ENCODE measurements at places on chromosomes 4 and X.

DNA sequence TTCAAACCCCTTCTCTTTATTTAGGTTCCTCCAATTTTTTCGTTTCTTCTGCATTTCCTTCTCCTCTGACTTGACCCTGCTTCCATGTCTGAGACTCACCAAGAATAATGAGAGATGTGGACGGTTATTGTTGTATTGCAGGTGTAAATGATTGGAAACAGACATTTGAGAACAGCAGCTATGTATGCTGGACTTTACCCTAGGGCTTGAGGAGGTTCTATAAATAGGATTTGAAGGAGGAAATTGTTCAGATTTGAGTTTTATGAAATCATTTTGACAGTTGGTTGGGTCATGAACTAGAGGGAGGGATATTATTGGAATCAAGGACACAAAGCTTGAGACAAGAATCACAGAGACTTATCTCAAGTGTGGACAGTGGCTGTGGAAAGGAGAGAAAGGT is 614.6 kb upstream of the CPEB2 start:
- no peaks in the 10 kb centered on the region for H3K36me3 ChIP-seq
- no peaks in the 10 kb centered on the region for H3K4me1 ChIP-seq
- H3K4me3 ChIP-seq: no peak overlapping the region
- DNase-seq: no peak

GRCh38 chr4:77084019-77084639 is 8.3 kb upstream of the CCNI start:
- DNase-seq: no peak
- no peaks in the 10 kb centered on the region for H3K27me3 ChIP-seq
- no peak overlapping the region for H3K4me3 ChIP-seq
- no peak overlapping the region for H3K27ac ChIP-seq

- no peak for DNase-seq
- no peaks in the 10 kb centered on the region for H3K36me3 ChIP-seq
- H3K4me3 ChIP-seq: no peak overlapping the region
- H3K27ac ChIP-seq: no peak overlapping the region
- no peaks in the 10 kb centered on the region for H3K4me1 ChIP-seq
These were observed 17.0 kb upstream of the SRD5A3 start for GRCh38 chr4:55329012-55329411.

DNA sequence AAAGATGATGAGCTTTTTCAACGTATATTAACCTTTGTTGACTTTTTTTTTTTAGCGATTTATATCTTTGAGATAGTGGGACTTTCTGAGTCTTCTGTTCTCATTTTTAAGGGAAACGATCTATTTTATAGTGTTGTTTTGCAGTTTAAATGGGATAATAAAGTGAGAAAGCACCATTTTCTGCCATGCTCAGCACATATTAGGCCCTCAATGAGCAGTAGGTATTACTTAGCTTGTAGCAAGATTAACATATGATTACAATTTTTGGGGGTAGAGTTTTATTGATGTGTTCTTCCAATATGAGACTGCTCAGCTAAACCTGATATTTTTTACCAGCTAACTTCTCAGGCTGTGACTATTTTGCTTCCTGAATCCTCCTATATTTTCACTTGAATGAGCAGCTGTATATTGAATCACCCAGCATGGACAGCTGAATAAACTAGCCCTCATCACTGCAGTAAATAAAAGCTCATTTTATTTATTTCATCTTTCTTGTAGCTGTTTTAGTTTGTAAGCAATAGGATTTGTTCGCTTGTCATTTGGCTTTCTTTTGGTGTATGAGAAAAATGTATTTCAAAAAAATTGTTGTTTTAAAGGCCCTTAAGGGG is 43.7 kb downstream of the UGT8 start:
- H3K4me3 ChIP-seq: no peak overlapping the region
- H3K27me3 ChIP-seq: no peaks in the 10 kb centered on the region
- no peaks in the 10 kb centered on the region for H3K4me1 ChIP-seq

DNA sequence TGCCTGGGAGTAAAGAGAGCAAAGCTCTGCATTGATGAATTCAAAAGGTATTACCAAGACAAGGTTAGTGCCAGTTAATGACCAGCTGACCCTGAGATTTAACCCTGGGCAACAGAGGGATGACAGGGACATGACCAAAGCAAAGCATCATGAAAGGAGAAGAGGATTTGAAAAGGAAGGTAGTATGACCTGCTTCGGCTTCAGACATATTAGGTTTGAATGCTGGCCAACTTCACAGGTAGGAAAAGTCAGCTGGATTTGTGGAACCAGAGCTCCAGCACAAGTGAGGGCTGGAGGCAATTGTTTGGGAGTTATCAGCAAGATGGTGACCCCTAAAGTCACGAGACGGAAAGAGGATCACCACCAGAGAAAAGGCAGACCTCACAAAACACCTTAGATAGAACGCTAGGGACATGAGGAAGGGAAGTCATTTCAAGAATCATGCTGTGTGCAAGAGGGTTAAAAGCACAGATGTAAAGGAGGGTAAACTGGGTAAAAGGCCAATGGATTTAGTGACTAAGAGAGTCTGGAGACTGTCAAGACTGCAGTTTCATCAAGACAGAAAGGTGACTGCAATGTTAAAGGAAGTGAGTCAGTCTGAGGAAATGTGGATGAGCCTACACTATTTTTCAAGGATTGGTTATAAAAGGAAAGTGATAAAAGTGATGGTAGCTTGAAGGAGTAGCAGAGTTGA is 45.6 kb downstream of the SH3RF1 start:
- H3K27me3 ChIP-seq: peaks cover 2% of the 10 kb centered on the region
- H3K36me3 ChIP-seq: no peaks in the 10 kb centered on the region
- no peaks in the 10 kb centered on the region for H3K4me1 ChIP-seq
- H3K27ac ChIP-seq: no peak overlapping the region

DNA sequence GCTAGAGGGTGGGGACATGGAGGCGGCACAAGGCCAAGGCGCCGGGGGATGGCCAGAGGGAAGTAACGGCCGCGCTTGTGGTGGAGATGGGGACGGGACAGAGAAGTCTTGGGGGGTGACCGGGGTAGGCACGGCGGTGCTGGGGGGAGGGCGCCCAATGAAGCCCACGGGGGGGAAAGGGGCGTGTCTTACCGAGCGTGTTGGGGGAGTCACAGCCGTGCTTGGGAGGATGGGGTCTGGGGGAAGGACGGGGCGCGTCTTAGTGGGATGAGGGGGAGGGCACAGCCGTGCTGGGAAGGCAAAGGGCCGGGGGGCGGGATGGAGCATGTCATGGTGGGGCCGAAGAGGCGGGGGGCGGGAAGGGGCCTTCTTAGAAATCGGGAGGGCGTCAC is 952 bp downstream of the ARSD start:
- no peaks in the 10 kb centered on the region for H3K4me1 ChIP-seq
- no peak overlapping the region for H3K27ac ChIP-seq
- DNase-seq: peak; percentile 36
- peak overlapping the region; percentile 76 for H3K4me3 ChIP-seq
- peaks cover 4% of the 10 kb centered on the region for H3K27me3 ChIP-seq

GRCh38 chrX:11663875-11664210 is 1.9 kb downstream of the ARHGAP6 start:
- H3K36me3 ChIP-seq: no peaks in the 10 kb centered on the region
- H3K27ac ChIP-seq: no peak overlapping the region
- no peak overlapping the region for H3K4me3 ChIP-seq
- DNase-seq: no peak

- H3K27ac ChIP-seq: no peak overlapping the region
- DNase-seq: no peak
- H3K36me3 ChIP-seq: peaks cover 4% of the 10 kb centered on the region
These were observed 7.7 kb downstream of the AMMECR1 start for GRCh38 chrX:110310000-110310790.

DNA sequence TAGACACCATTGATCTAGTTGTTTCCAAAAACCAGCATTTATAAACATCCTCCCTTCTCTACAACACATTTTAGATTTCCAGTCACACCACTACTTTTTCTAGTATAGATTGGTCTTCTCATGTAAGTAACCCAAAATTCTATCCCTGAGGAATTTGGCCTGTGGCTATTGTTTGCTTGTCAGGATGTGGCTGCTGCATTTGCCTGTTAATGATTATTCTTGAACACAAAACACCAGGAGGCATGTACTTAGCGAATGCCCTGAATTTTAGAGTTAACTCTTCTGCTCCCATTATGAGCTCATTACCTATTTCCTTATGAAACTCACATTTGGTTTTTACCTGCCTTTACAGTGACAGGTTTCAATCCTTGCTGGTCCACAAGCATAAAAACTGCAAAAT is 102.0 kb upstream of the FSTL5 start:
- no peak overlapping the region for H3K4me3 ChIP-seq
- no peak overlapping the region for H3K27ac ChIP-seq
- no peak for DNase-seq
- no peaks in the 10 kb centered on the region for H3K27me3 ChIP-seq

DNA sequence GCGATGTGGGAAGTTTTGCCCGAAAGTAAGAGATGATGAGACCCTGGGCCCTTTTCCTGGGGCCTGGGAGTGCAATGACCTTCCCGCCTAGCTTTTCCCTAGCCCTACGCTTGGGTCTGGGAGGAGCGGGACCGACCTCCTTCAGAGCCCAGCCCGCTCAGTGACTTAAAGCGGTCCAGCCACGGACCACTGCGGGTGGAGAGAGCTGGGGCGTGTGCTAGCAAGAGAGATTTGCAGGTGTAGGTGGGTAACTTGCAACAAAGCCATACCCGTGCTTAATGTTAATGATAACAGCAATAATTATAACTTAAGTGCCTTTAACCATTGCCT is 503 bp upstream of the PDE5A start:
- peaks cover 17% of the 10 kb centered on the region for H3K4me1 ChIP-seq
- H3K27me3 ChIP-seq: peaks cover 46% of the 10 kb centered on the region
- H3K27ac ChIP-seq: no peak overlapping the region
- H3K4me3 ChIP-seq: peak overlapping the region; percentile 76
- no peak for DNase-seq

DNA sequence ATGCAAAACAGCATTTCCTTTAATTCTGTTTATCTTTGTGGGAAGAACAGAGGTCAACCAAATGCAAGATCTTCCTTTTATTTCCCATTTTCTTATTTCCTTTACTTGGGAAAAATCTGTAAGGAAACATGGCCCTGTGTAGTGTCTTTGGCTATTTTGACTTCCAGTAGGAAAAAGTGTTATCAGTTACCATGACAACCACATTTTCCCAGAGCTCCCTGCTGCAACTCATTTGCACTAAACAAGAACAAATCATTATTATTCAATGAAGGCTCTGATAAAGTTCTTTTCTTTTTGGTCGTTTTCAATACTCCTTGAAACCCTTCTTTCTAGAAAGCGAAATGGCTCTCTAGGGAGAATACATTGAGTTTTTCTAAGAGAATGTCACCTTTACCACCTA is 117.2 kb upstream of the DDX53 start:
- no peaks in the 10 kb centered on the region for H3K27me3 ChIP-seq
- no peak for DNase-seq
- H3K4me3 ChIP-seq: no peak overlapping the region
- H3K36me3 ChIP-seq: no peaks in the 10 kb centered on the region
- no peak overlapping the region for H3K27ac ChIP-seq
- H3K4me1 ChIP-seq: no peaks in the 10 kb centered on the region

DNA sequence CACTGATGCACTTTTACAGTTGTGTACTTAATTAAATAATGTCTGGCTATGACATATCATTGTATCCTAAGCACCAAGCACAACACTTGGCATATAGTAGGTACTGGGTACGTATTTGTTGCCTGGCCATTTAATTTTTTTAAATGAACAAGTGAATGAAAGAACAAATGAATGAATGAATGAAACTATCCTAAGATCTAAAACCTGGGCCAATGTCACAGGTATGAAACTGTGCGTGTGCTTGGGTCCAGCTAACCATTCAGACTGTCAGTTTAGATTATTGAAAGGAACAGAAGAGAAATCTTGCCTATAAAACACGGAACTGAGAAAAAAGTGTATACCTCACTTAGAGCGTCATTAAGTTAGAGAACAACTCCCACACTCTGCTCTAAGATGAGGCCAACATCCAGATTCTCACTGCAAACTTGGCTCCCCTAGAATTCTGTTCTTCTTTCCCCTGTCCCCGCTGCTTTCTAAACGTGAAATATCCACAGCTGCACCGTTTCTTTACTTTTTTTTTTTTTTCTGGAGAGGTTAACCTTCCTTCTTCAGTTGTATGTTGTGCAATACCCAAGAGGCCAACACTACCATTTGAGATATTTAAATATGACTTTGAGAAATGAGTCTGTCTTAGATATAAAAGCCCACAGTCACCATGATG is 17.3 kb upstream of the SEL1L3 start:
- no peak overlapping the region for H3K27ac ChIP-seq
- no peaks in the 10 kb centered on the region for H3K27me3 ChIP-seq
- H3K36me3 ChIP-seq: peaks cover 4% of the 10 kb centered on the region
- H3K4me1 ChIP-seq: peaks cover 11% of the 10 kb centered on the region

DNA sequence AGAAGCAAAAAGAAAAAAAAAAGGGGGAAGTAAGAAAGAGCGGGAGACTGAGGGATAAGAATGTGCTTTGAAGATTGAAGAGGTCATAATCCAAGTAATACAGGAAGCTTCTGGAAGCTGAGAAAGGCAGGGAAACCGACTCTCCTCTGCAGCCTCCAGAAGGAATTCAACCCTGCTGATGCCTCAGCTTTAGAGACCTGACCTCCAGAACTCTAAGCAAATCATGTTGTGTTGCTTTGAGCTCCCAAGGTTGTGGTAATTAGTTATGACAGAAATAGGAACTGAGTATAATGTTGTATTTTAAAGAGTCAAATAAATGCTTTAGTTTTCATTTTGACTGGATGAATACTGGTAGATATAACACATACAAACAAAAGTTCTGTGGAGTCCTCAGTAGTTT is 48.0 kb upstream of the FAT1 start:
- H3K4me3 ChIP-seq: no peak overlapping the region
- no peak for DNase-seq
- H3K27ac ChIP-seq: no peak overlapping the region
- no peaks in the 10 kb centered on the region for H3K4me1 ChIP-seq

DNA sequence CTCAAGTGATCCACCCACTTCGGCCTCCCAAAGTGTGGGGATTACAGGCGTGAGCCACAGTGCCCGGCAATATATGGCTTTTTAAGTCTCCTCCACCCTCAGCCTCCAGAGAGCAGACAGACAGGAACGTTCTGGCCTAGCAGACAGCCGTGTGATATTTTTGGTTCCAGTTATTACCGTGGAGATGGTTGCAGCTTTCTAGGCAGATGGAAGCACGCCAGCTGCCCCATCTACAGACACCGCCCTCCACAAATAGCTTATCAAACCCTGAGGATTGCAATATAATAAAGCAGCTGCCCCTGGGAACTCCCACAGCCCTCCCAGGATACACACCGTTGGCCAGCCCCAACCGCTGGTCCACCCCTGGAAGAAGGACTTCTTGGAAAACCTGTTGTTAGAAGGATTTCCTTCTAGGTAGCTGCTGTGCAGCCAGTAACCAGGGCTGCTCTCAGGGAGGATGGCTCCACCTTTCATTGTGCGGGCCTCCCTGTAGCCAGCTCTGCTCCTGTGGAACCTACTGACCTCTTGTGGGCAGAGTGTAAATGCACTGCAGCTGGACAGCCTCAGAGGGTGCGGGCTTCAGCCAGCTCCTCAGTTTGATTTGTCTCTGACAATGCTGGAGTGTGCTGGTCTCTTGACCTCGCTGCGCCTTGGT is 44.0 kb downstream of the SLC25A5 start:
- no peaks in the 10 kb centered on the region for H3K36me3 ChIP-seq
- DNase-seq: peak; percentile 40
- H3K27ac ChIP-seq: no peak overlapping the region
- peaks cover 4% of the 10 kb centered on the region for H3K4me1 ChIP-seq
- H3K27me3 ChIP-seq: peaks cover 5% of the 10 kb centered on the region

- no peaks in the 10 kb centered on the region for H3K27me3 ChIP-seq
- no peaks in the 10 kb centered on the region for H3K4me1 ChIP-seq
- H3K27ac ChIP-seq: no peak overlapping the region
These were observed 215.8 kb upstream of the SMIM31 start for GRCh38 chr4:164538097-164538496.

- H3K27me3 ChIP-seq: peaks cover under 1% of the 10 kb centered on the region
- no peak for DNase-seq
- H3K27ac ChIP-seq: no peak overlapping the region
- no peak overlapping the region for H3K4me3 ChIP-seq
These were observed 106.8 kb downstream of the EIF4E start for GRCh38 chr4:98822144-98822543.
